Stimulated activated naive CD4-positive, alpha-beta T cell treated with Interleukin-2 at 50 U/mL for 16 hours (primary cell): ENCODE measurements at places on chromosomes 2 and 18.

- no peak for DNase-seq
Measured at GRCh38 chr2:231795525-231796327, 9.5 kb downstream of the COPS7B start.

DNA sequence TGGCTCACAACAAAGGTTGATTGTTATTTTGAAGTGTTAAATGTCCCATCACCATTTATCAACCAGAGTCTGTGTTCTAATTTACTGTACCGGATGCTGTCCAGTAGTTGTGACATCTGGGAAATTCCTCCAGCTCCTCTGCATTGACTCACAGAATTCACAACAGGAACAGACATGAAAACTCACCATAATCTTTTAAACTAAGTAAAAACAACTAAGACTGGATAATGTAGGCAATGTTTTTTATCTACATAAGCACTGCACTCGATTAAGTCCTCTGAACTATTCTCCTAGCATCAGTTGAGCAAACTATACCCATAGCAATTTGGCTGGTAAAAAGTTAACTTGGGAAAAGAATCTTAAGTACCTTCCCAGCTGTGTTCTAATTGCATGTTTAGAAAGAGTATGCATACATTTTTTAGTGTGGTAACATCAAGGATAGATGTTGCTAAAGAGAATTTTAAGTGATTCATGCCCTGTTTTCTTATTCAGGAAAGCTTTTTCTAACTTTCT, 42.9 kb upstream of the MYO1B start:
- DNase-seq = no peak

DNA sequence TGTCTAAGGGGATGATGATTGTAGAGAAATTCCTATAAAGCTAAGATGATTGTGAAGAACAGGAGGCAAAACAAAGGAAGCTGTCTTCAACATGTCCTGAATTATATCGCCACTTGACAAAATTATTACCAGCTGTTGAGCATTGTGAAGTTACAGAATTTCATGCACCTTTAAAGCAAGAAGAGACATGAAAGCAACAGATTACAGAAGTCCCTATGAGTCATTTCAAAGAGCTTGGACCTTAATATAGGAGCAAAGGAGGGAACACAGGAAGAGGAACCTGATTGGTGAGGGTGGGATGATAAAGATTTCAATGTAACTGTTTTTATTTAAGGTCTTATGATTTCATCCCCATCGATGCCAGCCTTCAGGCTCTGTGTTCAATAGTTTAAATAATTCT, 526.9 kb upstream of the HNMT start:
- no peak for DNase-seq

- no peak for DNase-seq
Measured at GRCh38 chr2:38174646-38175423, 98.9 kb upstream of the CYP1B1 start.

DNA sequence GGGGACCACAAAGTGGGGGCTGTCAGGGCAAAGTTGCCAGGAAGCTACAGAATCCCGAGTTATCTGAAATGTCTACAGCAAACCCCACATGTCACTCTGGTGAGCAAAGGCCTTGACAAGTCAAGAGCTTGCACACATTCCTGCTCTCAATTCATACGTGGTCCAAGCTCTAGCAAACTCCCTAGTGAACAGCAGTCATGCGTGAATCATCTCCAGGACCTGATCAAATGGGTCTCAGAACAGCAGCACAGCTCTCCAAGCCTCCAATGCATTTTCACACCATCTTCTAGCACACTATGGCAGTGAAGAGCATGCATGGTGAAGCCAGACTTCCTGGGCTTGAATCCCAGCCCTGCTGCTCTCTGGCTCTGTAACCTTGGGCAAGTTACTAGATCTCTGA, 68.5 kb downstream of the MYO5B start:
- DNase-seq = no peak

GRCh38 chr2:48567671-48568070, 37.7 kb downstream of the STON1 start:
- no peak for DNase-seq

DNA sequence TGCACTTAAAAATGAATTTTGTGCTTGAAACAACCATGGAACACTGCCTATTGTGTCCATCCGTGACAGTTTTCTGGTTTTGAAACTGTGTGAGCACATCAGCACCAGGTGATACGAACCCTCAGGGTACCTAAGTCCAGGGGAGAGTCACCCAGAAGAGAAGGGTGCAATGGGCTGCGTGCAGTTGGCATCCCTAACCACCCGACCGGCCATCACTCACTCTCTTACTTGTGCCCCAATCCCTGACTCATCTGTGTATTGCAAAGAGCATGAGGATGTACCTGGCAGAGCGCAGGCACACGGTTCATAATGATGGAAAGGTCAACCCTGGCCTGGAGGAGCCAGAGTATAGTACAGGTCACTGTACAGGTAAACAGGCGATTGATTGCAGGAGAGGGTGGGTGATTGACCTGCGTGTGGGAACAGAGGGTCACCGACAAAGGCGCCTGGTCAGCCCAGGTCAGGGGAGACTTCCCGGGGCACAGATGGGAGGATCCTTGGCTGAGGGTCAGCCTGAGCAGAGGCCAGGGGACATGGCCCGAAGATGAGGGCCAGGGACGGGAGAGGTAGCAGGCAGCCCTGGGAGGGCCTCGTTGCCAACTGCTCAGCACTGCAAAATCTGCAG, 160.3 kb downstream of the SEPTIN10 start:
- DNase-seq = no peak

- no peak for DNase-seq
Measured at GRCh38 chr18:55337908-55338521, 250.0 kb downstream of the TCF4 start.

- no peak for DNase-seq
Measured at GRCh38 chr2:40725040-40725439, 273.1 kb upstream of the SLC8A1 start.

- no peak for DNase-seq
Measured at GRCh38 chr2:129884221-129884786, 95.2 kb upstream of the RAB6C start.

DNA sequence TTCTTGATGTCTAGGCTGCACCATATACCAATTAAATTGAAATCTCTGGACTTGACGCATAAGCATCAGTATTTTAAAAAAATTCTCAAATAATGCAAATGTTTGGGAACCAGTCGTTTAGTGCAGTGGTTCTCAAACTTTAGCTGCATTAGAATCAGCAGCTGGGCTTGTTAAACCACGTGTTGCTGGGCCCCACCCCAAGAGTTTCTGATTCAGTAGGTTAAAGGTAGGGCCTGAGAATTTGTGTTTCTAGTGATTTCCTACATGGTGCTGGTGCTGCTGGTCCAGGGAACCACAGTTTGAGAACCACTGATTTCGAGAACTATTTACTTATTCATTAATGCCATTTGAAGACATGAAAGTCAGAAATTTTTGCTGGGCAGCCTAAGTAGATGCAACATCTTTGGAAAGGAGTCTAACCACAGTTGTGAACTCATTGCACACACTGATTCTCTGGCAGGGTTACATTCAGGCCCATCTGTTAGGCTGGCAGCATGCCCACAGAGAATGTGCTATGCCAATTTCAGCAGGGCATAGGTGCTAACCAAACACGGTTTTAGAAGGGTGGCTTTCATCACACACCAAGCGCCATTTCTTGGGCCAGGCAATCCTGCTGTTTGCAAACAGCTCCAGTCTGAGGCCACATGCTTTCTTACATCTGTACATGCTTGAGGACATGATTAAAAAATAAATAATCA, 26.4 kb upstream of the ATP5MC3 start:
- no peak for DNase-seq

GRCh38 chr2:221467610-221468009, 104.5 kb downstream of the EPHA4 start:
- no peak for DNase-seq

- no peak for DNase-seq
Measured at GRCh38 chr2:54814389-54815147, 91.1 kb downstream of the EML6 start.

DNA sequence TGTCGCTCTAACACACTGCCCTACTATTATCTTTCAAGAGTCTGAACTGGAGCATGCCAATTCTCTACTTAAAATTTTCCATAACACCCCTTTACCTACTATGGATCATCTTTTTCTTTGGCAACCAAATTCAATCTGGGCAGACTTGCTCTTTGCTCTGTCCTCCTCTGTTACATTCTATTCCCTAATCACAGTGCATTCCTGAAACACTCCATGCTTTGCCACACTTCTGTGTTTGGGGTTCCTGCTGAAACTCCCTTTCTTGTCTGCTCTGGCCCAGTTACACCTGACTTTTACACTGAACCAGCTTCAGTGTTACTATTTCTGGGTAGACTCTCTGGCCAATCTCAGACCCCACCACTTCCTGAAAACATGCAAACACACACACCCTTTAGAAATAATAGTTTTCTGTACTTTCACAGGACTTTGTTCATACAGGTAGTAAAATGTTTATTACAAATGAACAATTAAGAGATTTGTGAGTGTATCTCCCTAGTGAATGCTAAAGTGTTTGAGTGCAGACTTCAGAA, 119.9 kb upstream of the DCC start:
- DNase-seq = no peak

DNA sequence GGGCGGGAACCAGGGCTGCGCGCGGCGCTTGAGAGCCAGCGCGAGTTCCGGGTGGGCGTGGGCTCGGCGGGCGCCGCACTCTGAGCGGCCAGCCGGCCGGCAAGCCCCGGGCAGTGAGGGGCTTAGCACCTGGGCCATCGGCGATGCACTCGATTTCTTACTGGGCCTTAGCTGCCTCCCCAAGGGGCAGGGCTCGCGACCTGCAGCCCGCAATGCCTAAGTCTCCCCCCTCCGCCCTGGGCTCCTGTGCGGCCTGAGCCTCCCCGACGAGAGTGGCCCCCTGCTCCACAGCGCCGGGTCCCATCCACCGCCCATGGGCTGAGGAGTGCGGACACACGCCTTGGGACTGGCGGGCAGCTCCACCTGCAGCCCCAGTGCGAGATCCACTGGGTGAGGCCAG, 36.5 kb upstream of the MAP2 start:
- no peak for DNase-seq

DNA sequence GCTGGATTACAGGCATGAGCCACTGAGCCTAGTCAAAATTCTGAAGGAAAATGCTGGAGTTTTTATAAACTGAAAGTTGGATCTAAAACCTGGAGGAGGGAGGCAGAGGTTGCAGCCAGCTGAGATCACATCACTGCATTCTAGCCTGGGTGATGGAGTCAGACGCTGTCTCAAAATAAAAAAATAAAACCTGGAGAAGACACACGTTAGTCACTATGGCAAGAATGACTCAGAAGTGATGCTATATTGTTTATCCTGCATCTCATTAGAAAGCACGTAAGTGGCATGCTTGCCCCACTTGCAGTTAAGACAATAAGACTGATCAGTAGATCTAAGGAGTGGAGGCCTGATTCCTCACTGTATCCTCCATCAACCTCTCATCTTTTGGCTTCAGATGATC, 106.6 kb upstream of the STON1 start:
- DNase-seq = no peak

GRCh38 chr2:86000938-86001312, 104.8 kb downstream of the POLR1A start:
- no peak for DNase-seq

DNA sequence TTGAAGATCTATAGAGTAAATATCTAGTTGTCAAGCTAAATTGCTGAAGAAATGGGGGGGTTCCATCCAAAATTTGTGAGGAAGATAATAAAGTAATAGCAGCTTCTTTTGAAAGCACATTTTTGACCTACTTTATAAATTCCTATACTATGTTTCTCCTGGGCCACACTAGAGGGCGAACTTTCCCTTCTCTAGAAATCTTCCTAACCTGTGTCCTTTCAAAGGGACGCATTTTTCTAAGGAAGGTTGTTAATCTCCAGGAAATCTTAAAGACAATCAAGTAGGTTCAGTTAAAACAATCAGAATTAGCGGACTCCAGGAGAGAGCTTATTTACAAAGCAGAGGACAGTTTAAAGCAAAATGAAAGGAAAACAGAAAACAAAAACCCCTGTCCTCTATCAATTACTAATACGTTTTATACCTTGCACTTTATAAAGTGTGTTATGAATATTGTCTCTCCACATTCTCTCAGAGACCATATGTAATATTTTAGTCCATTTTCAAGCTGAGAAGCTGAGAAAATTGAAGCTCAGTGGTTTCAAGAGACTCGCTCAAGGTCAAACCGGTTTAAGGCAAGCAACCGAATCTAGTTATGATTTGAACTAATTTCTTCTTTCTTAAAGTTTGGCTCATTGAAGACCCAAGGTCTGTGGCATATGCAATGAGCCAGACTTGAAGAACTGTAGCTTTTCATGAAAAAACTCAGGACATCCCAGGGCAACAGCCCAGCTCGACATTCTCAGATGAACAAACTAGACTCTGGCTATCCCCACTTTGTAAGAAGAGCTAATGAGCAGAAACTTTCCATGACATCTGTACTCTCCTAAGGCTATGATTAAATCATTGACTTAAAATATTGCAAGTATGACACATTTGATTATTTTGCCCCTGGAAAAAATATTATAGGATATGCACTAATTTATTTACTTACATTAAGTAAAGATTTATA, 273.6 kb downstream of the PAX3 start:
- DNase-seq = no peak

- no peak for DNase-seq
Measured at GRCh38 chr2:180412219-180412618, 405.1 kb upstream of the CWC22 start.

DNA sequence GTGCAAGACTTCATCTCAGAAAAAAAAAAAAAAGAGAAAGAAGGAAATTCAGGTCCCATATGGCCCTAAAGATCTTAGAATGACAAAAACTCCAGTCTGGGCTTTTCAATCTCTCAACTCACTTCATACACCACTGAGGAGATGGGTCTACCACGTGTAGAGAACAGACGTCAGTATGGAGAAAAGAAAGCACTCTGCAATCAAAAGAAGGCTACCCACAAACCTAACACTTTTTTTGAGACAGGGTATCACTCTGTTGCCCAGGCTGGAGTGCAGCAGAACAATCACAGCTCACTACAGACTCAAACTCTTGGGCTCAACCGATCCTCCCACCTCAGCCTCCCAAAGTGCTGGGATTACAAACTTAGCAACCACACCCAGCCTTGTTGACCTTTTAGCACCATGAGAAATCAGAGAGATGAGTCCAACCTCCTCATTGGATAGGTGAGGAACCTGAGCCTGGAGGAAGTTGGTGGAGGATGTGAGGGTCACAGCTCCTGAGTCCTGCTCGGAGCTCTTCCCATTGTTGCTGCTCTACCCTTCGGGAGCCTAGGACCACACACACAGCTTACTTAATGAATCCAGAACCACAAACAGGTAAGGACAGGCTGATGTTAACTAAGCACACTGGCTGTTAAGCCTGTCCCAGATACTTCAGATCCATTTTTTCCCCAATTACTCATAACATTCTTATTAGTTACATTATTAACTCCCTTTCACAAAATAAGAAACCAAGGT, 23.7 kb downstream of the TBC1D8 start:
- no peak for DNase-seq

DNA sequence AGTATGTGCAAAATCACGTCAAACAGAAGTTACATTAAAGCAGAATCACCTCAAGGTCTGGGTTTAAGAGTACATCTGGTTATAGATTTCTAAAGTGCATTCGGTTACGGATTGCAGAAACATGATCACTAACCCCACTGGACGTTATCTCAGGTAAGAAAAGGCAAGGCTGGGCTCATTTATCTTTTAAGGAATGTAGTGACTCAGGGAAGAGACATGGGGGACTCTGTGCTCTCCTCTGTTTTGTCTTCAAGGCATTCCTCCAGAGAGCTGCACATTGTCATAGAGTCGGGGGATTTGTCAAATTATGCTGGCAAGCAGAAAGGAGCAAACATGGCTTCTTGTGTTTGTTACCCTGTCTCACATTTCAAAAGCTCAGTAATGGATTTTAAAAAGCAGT, 14.3 kb downstream of the WDSUB1 start:
- DNase-seq = no peak

- DNase-seq = no peak
Measured at GRCh38 chr18:44979748-44980147, 299.1 kb downstream of the SETBP1 start.
